ENCODE measurements at places on chromosomes 7 and 10.
A peak's percentile ranks its signal among the peaks of the same experiment; 100 is the strongest.

GRCh38 chr10:5645375-5645774, 21.0 kb downstream of the ASB13 start:
- DNase-seq: no peak

- no peak for DNase-seq
Measured at GRCh38 chr7:128030654-128031611, at the start of gene LRRC4. Gene LRRC4, minus strand, starts transcription at chr7:128031437. Its CDS starts 797 bp downstream, at chr7:128030640.

- DNase-seq: no peak
Measured at GRCh38 chr7:120588416-120588815, 269.5 kb downstream of the TSPAN12 start.

- no peak for DNase-seq
Measured at GRCh38 chr10:96890172-96890513, 58.0 kb downstream of the LCOR start.

- DNase-seq: no peak
Measured at GRCh38 chr10:4024027-4024426, 239.0 kb upstream of the KLF6 start.

DNA sequence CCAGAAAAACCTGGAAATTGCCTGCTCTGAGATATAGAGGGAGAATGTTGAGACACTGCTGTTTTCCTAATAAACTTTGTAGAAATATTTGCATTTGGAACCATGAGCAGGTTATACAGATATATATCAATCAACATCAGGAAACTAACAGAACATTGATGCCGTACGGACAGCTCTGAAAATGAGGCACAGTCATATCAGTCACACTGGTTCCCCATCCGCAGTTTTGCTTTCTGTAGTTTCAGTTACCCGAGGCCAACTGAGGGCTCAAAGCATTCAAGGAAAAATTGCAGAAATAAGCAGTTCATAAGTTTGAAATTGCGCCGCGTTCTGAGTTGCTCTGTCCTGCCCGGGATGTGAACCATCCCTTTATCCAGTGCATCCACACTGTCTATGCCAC, 137.9 kb downstream of the KLF6 start:
- no peak for DNase-seq

- DNase-seq: peak; percentile 96
Measured at GRCh38 chr7:140696024-140696679, 356 bp upstream of the NDUFB2 start.

GRCh38 chr7:44548893-44549292, 7.8 kb upstream of the NPC1L1 start:
- DNase-seq: no peak

DNA sequence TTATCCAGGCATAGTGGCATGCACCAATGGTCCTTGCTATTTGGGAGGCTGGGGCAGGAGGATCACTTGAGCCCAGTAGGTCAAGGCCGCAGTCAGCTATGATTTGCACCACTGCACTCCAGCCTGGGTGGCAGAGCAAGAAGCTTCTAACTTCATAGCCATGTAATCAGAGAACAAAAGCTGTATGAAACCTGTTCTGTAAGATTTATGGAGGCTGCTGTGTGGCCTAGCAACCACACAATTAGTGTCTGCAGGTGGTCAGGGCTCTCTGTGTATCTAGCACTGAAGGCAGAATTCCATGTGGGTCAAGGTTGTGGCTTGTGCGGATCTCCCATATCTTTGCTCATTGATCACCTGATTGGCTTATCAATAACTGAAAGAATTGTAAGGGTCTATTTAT, 221.5 kb upstream of the FOXK1 start:
- DNase-seq: no peak

DNA sequence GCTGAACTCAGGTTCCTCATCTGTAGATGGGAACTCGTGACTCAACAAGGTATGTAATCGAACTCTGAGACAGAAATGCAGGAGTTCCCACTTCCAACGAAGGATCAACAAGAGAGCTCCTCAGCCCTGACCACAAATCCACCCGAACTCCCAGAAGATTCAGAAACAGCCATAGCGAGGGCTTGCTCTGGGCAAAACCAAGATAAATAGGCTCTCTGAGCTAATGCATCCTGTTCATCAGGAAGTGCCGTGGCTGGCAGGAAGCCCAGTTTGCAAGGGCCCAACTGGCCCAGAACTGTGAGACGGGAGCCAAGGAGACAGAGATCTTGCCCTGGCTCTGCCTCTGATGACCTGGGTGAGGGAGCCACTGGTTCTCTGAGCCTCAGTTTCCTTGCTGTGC, 141.7 kb upstream of the PFKP start:
- DNase-seq: no peak

GRCh38 chr10:62018131-62018911, 116.8 kb downstream of the ARID5B start:
- no peak for DNase-seq

DNA sequence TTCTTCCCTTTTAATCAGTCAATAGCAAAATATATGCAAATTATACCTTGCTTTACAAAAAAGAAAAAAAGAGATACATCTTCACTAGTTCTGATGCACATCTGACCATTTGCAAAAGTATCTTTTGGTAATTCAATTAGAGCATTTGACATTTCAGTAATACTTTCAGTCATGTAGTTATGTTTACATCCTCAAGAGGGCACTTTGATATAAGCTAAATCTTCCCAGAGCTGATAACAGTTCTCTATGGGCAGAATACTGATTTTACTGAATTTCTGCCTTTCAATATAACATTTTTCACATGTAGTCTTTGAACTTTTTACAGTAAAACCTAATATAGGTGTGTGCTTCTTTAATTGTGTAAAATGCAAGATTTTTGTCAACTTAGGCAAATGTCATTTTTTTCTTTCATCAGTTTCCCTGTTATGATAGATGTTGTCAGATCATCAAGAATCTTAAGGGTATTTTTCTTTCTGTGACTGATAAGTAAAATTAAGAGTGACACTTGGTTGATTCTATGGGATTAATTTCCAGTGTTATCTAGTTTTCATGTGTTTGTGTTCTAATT, 703.5 kb upstream of the SEMA3D start:
- DNase-seq: peak; percentile 39

- DNase-seq: no peak
Measured at GRCh38 chr7:107233981-107234380, 65.2 kb downstream of the HBP1 start.

GRCh38 chr10:16505161-16505560, 16.5 kb downstream of the C1QL3 start:
- DNase-seq: no peak

DNA sequence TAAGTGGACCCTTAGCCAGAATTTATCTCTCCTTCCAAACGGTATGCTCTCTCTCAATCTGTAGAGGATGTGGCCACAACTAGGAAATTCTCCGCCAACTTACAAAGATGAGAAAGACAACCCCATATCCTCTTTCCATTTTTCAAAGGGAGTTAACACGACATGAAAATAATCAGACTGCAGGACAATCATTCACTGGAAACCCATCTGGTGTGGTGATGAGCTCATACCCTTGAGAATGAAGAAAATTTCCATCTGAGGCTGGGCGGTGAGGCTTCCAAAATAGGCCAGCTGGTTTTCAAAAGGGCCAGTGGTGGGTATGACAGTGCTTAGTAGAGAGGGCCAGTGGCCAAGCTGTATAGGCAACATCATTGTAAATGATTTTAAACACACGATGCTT, 369.6 kb downstream of the FRMD4A start:
- no peak for DNase-seq

DNA sequence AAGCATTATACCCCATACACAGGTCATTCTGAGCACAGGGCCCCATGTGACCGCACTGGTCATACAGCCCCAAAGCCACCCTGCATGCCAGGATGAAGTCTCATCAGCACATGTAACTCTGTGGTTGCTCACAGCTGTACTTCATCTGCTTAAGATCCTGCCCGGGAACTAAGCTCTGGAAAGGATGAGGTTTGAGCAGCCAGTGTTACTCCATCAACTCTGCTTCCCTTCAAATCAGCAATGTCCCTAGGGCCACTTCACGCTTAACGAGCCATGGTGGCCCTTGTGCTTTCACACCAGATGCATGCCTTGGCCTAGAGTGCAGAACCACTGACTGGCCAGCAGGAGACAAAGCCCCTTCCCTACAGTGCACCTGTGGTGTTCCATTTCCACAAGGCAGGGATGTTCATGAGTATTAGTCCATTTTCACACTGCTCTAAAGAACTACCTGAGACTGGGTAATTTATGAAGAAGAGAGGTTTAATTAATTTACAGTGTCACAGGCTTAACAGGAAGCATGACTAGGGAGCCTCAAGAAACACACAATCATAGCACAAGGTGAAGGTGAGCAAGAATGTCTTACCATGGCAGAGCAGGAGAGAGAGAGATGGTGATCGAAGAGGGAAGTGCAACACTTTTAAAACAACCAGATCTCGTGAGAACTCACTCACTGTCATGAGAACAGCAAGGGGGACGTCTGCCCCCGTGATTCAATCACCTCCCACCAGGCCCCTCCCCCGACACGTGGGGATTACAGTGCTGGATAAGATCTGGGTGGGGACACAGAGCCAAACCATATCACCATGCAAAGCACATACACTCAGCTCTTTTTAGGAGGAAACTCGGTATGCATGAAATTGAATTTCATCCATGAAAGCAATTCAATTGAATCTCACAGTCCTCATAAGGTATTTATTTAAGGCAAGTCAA, 149.0 kb upstream of the CDCA7L start:
- DNase-seq: peak; percentile 45

DNA sequence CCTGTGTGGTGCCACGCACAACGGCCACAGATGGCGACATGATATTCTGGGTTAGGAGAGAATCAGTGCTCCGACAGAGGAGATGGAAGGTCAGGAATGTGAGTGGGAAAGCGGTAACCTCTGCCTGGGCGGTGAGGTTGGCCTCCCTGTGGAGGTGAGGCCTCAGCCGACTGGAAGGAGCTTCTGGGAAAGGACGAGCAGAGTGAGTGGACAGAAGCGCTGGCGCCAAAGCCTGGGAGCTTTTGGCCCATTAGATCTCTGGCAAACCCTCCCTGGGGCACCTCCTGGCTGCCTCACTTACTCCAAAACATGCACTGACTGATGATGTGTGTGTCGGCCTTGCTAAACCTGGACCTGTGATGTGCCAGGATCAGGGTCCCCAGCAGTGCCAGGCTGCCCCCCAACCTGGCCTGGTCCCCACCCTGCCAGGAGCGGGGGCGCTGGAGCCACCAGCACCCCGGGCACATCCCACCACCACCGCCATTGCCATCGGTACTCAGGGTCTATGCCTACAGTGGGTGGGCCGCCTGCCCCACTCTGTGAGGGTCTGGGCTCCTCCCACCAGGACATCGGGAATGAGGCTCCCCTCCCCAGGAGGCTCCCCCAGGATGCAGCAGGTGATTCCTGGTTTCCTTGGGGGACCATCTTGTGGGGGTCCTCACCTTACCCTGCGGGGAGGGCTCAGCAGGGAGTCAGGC, 51.0 kb downstream of the RASGEF1A start:
- no peak for DNase-seq

GRCh38 chr10:109676703-109677102, 246.6 kb downstream of the XPNPEP1 start:
- no peak for DNase-seq

DNA sequence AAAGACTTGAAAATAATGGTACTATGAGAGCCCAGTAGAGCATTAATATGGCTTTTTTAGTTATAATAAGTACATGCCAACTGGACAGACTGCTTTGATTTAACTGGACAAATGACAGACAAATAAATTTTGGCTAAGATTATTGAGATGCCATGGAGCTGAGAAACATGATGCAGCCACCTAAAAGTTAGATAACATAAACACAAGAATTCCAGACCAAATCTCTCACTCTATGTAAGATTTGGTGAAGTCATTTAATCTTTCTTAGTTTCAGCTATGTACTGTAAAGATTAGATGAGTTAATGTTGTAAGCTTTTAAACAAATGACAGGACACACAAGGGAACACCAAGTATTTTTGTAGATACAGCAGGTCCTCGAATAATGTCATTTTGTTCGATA, 118.2 kb downstream of the CACNA2D1 start:
- no peak for DNase-seq

DNA sequence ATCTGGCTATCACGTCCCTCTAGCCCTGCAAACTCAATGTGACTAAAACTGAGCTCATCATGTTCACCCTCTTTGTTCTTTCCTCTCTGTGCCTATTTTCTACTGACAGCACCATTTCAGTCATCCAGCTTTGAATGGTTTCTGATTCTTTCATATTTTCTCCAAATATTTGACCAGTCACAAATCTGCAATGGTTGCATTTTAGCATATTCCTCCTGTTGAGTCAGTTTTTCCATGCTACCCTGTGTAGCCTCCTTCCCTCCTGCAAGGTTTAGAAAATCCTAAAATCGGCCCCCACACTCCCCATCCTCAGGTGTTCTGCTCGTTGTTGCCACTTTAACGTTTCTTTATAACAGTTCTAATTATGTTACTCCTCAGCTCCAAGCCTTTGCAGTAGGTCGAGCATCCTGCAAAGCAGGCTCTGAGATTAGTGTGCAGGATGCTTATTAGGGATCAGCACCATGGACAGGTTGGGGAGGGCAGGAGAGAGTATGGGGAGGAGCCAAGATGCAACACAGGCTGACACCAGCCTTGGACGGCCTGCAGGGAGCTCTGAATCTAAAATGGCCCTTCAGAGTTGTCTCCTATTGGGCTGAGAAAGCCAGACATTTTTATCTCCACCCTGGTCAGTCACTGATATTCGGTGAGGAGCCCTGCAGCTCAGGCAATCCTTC, 531.0 kb upstream of the COBL start:
- DNase-seq: peak; percentile 26

GRCh38 chr7:66119245-66119850, 4.7 kb downstream of the CRCP start:
- DNase-seq: no peak

DNA sequence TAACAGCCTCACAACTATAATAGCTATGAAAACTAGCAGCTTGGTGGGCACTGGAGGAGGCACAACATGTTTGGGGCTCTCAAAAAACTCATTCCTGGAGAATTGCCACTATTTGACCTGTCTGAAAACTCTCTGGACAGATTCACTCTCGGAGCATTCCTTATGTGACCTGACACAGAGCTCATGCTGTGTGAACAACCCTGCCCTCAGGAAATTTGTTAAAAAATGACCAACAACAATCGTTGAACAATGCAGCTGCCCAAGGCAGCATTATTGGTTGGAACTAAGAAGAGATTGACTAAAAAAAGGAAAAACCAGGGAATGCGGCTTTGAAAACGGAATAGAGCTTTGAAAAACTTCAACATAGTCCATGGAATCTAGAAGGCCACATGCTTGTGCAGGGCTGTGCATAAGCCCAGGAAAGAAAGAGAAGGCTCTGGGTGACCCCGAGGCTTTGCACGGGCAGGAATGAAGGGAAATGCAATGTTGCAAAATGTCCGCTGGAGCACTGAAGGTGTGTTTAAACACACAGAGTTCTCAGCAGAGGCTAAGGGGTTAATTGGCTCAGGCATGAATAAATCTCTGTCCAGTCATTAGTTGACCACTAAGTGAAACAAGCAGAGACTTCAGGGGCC, 52.8 kb downstream of the NAMPT start:
- no peak for DNase-seq

DNA sequence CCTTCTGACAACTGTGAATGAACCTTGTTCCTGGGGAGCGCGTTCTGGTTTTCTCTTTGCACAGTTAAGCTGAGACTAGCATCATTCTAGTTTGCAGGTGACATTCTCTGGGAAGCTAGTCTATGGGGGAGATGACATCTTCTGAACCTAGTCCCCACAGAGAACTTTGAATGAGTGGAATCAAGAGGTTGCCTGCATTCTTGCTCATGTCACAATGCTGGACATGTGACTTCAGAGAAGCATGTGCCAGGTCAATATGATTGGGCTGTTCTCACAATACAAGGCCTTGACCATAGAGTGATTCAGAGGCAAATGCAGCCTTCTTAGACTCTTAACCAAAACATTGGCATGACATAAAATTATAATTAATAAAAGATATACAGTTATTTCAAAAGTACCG, 22.1 kb downstream of the KLLN start:
- no peak for DNase-seq

GRCh38 chr7:22438994-22439393, 61.0 kb downstream of the STEAP1B start:
- peak; percentile 73 for DNase-seq

All from MM.1S (cell line).